ENCODE measurements at places on chromosomes 1 and 21.

- DNase-seq: no peak
These were observed 1316.8 kb downstream of the NCAM2 start for GRCh38 chr21:22314963-22315362.

- DNase-seq: no peak
These were observed 23.3 kb downstream of the ACOT11 start for GRCh38 chr1:54571326-54571725.

GRCh38 chr1:184982002-184982954 lies 8.0 kb upstream of the NIBAN1 start:
- peak; percentile 35 for DNase-seq

DNA sequence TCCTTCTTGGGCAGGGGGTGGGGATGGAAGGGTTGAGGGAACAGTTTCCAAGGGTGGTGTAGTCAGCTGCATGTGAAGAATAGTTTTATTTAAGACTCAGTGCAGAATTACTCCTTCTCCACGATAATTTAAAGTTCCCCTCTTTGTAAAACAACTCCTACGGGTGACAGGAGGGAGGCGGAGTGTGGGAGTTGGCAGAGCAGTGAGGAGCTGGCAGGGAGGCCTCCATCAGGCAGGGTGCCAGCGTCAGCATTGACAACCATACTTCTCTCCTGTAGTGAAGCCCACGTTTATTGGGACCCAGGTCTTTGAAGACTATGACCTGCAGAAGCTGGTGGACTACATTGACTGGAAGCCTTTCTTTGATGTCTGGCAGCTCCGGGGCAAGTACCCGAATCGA lies 93.8 kb downstream of the MTR start:
- DNase-seq: no peak

GRCh38 chr1:6247651-6248050 lies 3.7 kb downstream of the HES3 start:
- DNase-seq: no peak

DNA sequence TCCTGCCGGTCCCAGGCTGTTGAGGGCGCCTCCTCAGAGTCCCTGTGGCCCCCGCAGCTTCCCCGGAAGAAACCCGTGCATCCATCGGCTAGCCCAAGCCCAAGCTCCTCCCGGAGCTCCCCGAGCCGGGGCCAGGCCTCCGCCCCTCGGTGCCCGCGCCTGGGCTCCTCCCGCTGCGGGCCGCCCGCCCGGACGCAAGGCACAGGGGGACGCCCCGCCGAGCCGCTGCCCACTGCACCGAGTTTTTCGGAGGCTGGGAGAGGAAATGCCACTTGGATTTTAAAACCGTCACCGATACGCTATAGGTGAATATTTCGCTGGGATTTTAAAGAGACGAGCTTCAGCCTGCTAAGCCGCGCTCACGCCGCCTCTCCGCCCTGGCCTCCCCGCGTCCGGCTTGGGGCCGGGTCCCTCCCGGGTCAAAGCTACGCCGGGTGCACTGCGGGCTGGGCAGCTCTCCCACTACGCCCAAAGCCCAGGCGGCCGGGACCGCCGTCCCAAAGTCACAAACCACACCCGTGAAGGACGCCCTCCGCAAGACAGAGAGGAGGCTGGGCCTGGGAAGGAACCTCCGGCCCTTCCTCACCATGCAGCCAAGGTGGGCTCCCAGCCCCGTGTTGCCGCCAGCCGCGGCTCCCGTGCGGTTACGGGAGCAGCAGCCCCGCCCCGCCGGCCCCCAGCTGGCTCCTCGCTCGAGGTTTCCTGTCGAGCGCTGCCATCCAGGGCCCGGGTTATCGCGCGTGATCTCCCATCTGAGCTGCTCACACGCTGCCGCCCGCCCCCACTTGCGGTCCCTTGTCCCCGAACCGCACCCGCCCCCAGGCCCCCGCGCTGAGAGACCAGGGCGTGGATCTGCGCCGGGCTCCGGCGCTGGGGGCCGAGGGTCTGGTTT lies 63.2 kb downstream of the CD247 start:
- peak; percentile 15 for DNase-seq

- DNase-seq: no peak
These were observed 1.4 kb upstream of the TUT4 start for GRCh38 chr1:52554267-52554640.

- DNase-seq: no peak
These were observed 68.0 kb upstream of the AKT3 start for GRCh38 chr1:243917863-243918565.

- DNase-seq: no peak
These were observed 135.9 kb downstream of the FGGY start for GRCh38 chr1:59432531-59433439.

GRCh38 chr1:224580006-224580405 lies 36.1 kb upstream of the CNIH3 start:
- no peak for DNase-seq

DNA sequence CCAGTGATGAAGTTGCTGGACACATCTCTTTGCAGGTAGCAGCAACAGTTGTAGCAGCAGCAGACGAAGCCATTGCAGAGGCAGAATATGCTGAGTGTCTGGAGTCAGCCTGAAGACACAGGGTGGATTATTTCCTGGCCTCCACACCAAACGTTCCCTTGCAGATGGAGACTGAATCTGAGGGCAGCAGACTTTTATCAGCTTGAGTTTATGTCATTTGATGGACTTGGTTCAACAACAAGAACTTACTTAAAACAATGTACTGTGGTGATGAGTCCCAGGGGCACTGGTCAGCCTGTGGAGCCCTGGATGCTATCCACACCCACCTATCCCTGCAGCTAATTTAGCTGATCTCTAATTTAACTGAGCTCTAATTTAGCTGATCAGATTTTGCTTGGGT lies 17.1 kb upstream of the MPZL1 start:
- no peak for DNase-seq

- no peak for DNase-seq
These were observed at the start of gene EXTL1 for GRCh38 chr1:26021647-26022403. TSS of gene EXTL1 (plus strand) at chr1:26021775. CDS start at chr1:26022647, 872 bp downstream.

DNA sequence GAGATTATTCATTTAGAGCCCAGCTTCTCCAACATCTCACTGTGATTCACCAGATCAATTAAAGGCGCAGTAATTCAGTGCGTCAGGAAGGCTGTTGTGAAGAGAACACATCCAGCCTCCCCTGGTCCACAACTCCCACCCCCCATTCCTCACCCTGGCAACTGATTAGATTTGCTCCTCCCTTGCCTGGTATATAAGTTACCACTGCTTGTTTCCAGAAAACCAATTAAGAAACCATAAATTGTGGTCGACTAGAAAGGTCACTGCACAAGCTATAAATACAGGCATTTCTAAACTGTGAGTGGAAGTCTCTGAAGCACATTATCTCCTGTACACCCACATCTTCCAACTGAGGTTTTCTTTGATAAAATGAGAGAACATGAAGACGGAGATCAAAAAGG lies 41.9 kb downstream of the FAM163A start:
- DNase-seq: no peak

DNA sequence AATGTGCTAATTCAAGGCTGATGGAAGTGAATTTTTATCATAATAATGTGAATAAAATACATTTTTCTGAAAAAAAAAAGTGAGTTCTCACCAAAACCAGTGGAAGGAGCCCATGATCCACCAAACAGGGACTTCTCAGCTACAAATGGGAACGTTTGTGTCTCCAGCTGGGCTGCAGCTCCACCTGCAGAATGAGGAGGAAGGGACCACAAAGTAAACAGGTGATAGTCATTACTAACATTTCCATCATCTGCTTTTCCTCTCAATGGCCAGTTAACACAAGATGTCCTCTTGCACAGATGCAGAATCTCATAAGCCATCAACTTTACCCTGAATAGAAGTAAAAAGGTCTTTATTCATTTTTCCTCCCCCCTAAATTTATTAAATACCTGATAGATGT lies 246.2 kb downstream of the MRPL39 start:
- DNase-seq: no peak

GRCh38 chr1:223811634-223812101 lies 34.1 kb downstream of the TP53BP2 start:
- no peak for DNase-seq

- DNase-seq: no peak
These were observed 120.2 kb downstream of the ELAVL4 start for GRCh38 chr1:50228871-50229384.

- DNase-seq: no peak
These were observed 54.1 kb downstream of the MRPL37 start for GRCh38 chr1:54254055-54254454.

DNA sequence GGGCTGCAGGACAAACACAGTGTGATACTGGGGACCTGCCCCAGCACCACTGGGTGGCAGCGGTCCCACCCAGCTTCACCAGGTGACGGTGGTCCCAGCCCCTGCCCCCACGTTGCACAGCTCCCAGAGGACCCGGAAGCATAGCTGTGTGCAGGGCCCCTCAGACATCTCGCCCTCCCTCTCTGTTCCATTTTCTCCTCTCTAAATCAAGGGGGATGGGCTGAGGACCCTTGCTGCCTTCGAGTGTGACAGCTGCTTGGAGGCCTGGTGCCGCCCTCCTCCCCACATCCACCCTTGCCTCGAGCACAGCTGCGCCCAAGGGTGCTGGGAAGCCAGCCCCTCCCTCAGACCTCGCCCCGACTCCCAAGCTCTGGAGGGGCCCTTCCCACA lies 16.1 kb upstream of the LRRC3 start:
- DNase-seq: no peak

GRCh38 chr1:188372821-188373220 lies 1544.1 kb downstream of the PLA2G4A start:
- no peak for DNase-seq

GRCh38 chr1:4973341-4973740 lies 318.9 kb downstream of the AJAP1 start:
- DNase-seq: no peak

- DNase-seq: no peak
These were observed 7.4 kb downstream of the MIB2 start for GRCh38 chr1:1622788-1623094.

- DNase-seq: no peak
These were observed 13.1 kb downstream of the STK40 start for GRCh38 chr1:36372617-36373016.

- no peak for DNase-seq
These were observed 447.3 kb downstream of the PLA2G4A start for GRCh38 chr1:187275985-187276575.

DNA sequence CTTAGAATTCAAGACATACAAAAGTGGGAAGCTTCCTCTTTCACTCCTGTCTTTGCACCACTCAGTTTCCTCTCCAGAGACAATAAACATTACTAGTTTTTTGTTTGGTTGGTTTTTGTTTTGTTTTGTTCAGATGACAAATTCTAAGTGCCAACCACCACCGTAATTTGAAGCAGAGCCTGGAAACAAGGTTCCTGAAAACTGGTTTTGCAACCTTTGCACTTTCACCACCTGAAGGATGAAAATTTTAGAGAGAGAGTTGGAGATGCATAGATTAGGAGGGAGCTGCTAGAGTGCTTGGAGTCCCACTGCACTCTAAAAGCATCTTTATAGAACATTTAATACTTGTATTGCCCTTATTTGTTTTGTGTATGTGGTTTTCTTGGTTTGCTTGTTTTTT lies 20.2 kb upstream of the MGST3 start:
- DNase-seq: no peak

GRCh38 chr21:42002421-42002958 lies 7.7 kb downstream of the ZBTB21 start:
- no peak for DNase-seq

GRCh38 chr1:204162494-204163074 lies 3.6 kb downstream of the REN start:
- DNase-seq: peak; percentile 45

DNA sequence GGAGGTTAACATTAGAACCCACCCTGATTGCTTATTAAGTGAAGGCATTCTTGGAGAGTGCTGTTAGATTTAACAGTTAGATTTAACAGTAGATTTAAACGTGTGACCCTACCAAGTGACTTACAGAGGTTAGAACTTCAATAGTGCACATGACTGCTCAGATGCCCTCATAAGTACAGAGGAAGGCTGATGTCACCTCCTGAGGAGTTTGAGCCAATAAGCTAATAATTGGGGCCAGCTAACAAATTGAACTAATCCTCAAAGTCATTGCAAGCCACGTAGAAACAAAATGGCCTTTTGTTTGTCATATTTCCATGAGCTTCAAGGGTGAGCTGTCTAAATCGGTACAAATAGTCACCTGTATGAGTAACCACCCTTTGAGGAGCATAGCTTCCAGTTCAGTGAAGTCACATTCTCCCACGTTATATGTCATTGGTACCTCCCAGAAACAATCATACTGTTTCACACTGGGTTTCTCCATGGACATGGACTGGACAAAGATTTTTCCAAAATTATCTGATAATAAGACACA lies 11.7 kb downstream of the AVPR1B start:
- DNase-seq: no peak

- DNase-seq: peak; percentile 14
These were observed 243 bp downstream of the ADAM15 start for GRCh38 chr1:155051342-155051776.

DNA sequence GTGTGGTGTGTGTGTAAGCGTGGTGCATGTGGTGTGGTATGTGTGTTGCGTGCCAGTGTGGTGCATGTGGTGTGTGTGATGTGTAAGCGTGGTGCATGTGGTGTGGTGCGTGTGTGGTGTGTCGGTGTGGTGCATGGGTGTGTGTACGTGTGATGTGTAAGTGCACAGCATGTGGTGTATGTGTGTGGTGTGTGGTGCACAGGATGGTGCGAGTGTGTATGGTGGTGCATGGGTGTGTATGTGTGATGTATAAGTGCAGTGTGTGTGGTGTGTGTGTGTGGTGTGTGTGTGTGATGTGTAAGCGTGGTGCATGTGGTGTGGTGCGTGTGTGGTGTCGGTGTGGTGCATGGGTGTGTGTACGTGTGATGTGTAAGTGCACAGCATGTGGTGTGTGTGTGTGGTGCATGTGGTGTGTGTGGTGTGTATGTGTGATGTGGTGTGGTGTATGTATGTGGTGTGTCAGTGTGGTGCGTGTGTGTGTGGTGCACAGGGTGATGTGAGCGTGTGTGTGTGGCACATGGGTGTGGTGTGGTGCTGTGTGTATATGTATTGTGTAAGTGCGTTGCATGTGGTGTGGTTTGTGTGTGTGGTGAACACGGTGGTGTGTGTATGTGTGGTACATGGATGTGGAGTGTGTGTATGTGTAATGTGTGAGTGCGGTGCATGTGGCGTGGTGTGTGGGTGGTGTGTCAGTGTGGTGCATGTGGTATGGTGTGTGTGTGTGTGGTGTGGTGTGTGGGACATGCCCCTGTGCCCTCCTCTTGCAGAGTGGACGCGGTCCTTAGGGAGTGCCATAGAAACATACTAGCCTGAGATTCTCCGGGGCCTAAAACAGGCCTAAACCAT lies 1.1 kb upstream of the C2CD2 start:
- DNase-seq: no peak

DNA sequence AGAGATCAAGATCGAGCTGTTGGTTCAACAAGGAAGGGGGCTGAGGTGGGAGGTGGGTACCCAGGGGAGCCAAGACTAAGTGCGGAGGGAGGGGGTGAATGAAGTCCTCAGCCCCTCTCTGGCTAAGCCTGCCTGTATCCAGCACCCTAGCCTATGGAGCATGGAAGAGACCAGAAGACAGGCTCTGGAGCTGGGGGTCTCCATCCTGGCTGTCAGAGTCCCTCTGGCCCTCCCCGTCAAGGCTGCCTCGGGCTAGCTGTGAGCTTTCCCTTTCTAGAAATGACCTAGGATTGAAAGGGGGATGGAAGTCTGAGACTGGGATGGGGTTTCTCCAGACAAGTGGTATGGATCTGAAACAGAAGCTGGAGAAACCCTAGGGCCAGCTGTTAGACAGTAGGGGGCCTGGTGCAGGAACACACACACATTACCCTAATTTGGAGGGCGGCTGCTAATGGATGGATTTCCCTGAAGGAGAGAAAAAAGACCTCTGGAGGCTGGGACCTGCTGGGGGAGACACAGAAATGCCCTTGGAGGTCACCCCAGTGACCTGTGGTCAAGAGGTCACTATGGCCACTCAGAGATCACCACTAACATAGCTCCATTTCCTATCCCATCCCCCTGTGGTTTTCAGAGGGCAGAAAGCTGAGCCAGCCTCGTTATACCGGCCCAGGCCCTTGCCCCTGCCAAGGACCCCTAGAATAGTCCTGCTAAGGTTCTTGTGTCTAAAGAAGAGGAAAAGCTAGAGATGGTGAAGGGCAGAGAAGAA lies 107.8 kb downstream of the TMEM53 start:
- DNase-seq: no peak
